NCI-H446 treated with DMSO at 0.1 percent for 48 hours (cell line): ENCODE measurements at places on chromosomes 2 and 18.

- DNase-seq = no peak
Observed at GRCh38 chr18:59395226-59396175, 36.4 kb upstream of the LMAN1 start.

- no peak for DNase-seq
Observed at GRCh38 chr2:43778233-43778632, 4.4 kb downstream of the DYNC2LI1 start.

DNA sequence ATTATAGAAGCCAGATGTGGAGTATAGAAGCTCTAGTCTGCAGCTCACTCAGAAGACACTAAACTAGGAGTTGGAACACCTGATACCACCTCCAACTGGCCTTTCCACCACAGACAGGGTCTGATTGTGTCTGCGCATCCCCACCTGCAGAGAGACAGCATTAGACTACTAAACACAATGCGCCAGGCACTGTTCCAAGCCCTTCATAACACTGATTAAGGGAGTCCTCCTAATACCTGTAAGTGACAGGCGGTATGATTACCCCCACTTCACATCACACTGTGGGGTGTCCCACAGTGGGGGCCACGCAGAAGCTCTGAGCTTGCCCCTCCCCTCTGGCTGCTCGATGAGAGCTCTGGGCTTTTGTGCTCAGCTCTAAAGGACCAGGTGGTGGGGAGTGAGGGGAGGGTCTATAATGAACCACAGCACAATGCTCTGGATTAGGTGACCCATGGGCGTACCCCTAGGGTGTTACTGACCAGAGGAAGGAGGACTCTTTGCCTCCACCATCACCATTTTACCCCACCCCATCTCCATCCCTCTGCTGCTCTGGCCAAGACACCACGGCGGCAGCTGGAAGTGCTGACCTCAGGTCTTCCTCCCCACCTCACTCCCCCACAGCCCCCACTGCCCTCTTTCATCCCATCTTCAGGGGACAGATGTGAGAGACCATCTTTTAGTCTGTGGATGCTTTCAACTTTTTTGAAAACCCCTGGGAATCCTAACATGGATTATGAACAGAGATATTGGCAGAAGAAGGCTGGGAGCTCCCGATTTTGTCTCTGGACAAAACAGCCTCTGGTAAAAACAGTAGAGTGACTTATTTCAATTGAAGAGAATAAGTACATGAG, 145.1 kb downstream of the GFPT1 start:
- DNase-seq = no peak

DNA sequence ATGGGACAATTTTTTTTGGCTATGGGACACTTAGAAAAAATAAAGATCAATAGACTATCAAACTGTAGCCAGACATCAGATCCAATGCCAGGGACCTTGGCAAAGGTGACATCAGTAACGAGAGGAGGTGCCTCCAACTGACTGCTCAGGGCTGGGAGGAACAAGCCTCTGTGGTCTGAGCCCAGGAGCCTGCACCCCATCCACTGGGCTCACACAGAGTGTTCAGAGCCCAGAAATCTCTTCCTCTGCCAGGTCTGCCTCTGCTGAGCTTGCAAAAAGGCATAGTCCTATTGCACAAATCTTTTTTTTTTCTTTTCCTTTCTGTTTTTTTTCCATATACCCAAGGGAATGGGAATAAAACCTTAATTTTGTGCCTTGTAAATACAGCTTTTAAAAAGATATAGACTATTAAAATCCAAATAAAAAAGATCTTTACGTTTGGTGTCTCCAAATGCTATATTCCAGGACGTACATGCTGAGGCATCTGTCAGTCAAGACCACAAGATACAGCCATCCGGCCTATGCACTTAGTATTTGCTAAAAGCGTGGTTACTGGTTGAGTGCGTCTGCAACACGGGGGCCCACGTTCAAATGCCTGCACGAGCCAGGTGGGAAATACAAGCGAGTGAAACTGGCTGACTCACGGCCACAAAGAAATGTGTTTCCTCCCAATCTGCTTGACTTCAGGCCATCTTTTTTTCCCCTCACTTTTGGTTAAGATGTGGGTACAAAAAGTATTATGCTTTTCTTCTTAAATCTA, 7.8 kb upstream of the ARHGAP25 start:
- DNase-seq = no peak
